ENCODE measurements at places on chromosomes 11 and 22.

GRCh38 chr11:122751292-122752070 lies 86.8 kb upstream of the CRTAM start:
- DNase-seq, result no peak

- DNase-seq, result peak; percentile 85
Measured at GRCh38 chr11:1557904-1558774, 13.9 kb downstream of the DUSP8 start.

GRCh38 chr22:42889304-42889703 lies 32.2 kb upstream of the ARFGAP3 start:
- DNase-seq, result no peak

GRCh38 chr11:41868606-41869005 lies 409.2 kb upstream of the LRRC4C start:
- DNase-seq, result no peak

- no peak for DNase-seq
Measured at GRCh38 chr11:102552020-102552419, 21.5 kb upstream of the MMP7 start.

- DNase-seq, result peak; percentile 76
Measured at GRCh38 chr11:89490981-89491690, at the start of gene NOX4. Gene NOX4 (minus strand): TSS chr11:89491375. CDS start chr11:89491246, 129 bp downstream.

DNA sequence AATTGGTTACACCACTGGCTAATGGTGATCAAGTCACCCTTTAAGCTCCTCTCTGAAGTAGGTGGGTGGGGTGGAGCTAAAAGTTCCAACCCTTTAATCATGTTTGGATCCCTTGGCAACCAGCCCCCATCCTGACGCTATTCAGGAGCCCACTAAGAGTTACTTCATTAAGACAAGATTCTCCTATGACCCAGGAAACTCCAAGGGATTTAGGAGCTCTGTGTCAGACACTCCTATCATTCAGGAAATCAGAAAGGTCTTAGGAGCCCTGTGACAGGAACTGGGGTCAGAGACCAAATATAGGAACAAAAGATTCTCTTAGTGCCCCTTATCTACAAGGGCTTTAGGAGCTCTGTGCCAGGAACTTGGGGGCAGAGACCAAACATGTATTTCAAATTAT lies 141.3 kb downstream of the ATG16L2 start:
- no peak for DNase-seq

GRCh38 chr11:86035164-86035563 lies 33.7 kb downstream of the PICALM start:
- peak; percentile 21 for DNase-seq

- DNase-seq, result peak; percentile 90
Measured at GRCh38 chr11:235997-236773, at the start of gene SIRT3. Gene SIRT3 (minus strand): TSS chr11:236342. CDS start chr11:236328, 14 bp downstream.

Measured in adipocyte (in vitro differentiated cells).